Neural cell (in vitro differentiated cells): ENCODE measurements at places on chromosomes 16 and 17. TPM values are rescaled to one million over a fixed set of nuclear protein-coding genes. Genes with fewer than 3 reads are reported as not detected.

TBC1D3I gene
- 0.32 and 4.2 TPM in 2 replicates for polyA plus RNA-seq

ACSM2A gene
- polyA plus RNA-seq: not detected in 2 replicates

SULT1A4 gene
- 10.4 and 16.4 TPM in 2 replicates for polyA plus RNA-seq

DHRS7C gene
- polyA plus RNA-seq: not detected in 2 replicates

ACBD4 gene
- 3.1 and 8.4 TPM in 2 replicates for polyA plus RNA-seq

MT1E gene
- not detected in 2 replicates for polyA plus RNA-seq

CTCF gene
- polyA plus RNA-seq: 40.4 and 42.8 TPM in 2 replicates

CASKIN1 gene
- polyA plus RNA-seq: 10.3 and 12.3 TPM in 2 replicates

NTN1 gene
- polyA plus RNA-seq: 16.2 and 18.1 TPM in 2 replicates

FBXW10 gene
- 0.21 and 0.56 TPM in 2 replicates for polyA plus RNA-seq

BCL6B gene
- not detected in 2 replicates for polyA plus RNA-seq

MGAT5B gene
- 8.8 and 17.6 TPM in 2 replicates for polyA plus RNA-seq

RUNDC3A gene
- 279 and 326 TPM in 2 replicates for polyA plus RNA-seq

MYH8 gene
- polyA plus RNA-seq: 3.0 and 3.7 TPM in 2 replicates

HAGHL gene
- polyA plus RNA-seq: 28.3 and 37.6 TPM in 2 replicates

WRAP53 gene
- 20.1 and 22.4 TPM in 2 replicates for polyA plus RNA-seq

PRSS21 gene
- polyA plus RNA-seq: not detected in 2 replicates

BPTF gene
- 46.7 and 59.2 TPM in 2 replicates for polyA plus RNA-seq

CMTM2 gene
- 0.25 TPM in 1 of 2 replicates, not detected in the other for polyA plus RNA-seq

TERB1 gene
- 0.38 TPM in 1 of 2 replicates, not detected in the other for polyA plus RNA-seq

PYDC1 gene
- not detected in 2 replicates for polyA plus RNA-seq

TEN1 gene
- polyA plus RNA-seq: 33.1 and 41.3 TPM in 2 replicates

SLX4 gene
- polyA plus RNA-seq: 2.9 and 4.8 TPM in 2 replicates

SKA2 gene
- 236 and 336 TPM in 2 replicates for polyA plus RNA-seq

SLFN14 gene
- polyA plus RNA-seq: not detected in 2 replicates

RND2 gene
- 43.8 and 44.1 TPM in 2 replicates for polyA plus RNA-seq

USP43 gene
- polyA plus RNA-seq: 0.46 and 0.53 TPM in 2 replicates

GRAP gene
- polyA plus RNA-seq: 0.42 and 2.3 TPM in 2 replicates

MYLK3 gene
- 0.07 TPM in 1 of 2 replicates, not detected in the other for polyA plus RNA-seq

PLEKHG4 gene
- polyA plus RNA-seq: 0.28 and 1.3 TPM in 2 replicates

RNF40 gene
- polyA plus RNA-seq: 85.2 and 94.4 TPM in 2 replicates

ELMO3 gene
- 2.2 and 3.5 TPM in 2 replicates for polyA plus RNA-seq

CHST4 gene
- not detected in 2 replicates for polyA plus RNA-seq

RPL38 gene
- polyA plus RNA-seq: 307 and 378 TPM in 2 replicates

TPPP3 gene
- polyA plus RNA-seq: 1.1 and 2.7 TPM in 2 replicates

MYOCD gene
- not detected in 2 replicates for polyA plus RNA-seq

CLCN7 gene
- polyA plus RNA-seq: 40.9 and 53.2 TPM in 2 replicates

KAT7 gene
- 25.9 and 31.0 TPM in 2 replicates for polyA plus RNA-seq

TAC4 gene
- not detected in 2 replicates for polyA plus RNA-seq

FN3K gene
- 6.0 and 8.3 TPM in 2 replicates for polyA plus RNA-seq

SRCIN1 gene
- 18.0 and 22.8 TPM in 2 replicates for polyA plus RNA-seq

SOCS1 gene
- polyA plus RNA-seq: not detected in 2 replicates

FGF11 gene
- 15.8 and 16.4 TPM in 2 replicates for polyA plus RNA-seq

MAZ gene
- polyA plus RNA-seq: 147 and 168 TPM in 2 replicates

DOC2B gene
- polyA plus RNA-seq: 4.8 TPM in 2 replicates

EVI2A gene
- not detected in 2 replicates for polyA plus RNA-seq

MARVELD3 gene
- polyA plus RNA-seq: not detected in 2 replicates

STAT5A gene
- 0.08 and 0.28 TPM in 2 replicates for polyA plus RNA-seq
